ENCODE measurements at places on chromosomes 5 and 9.
A peak's percentile ranks its signal among the peaks of the same experiment; 100 is the strongest.

- no peak for DNase-seq
Observed at GRCh38 chr9:83772860-83773259, 44.7 kb downstream of the GKAP1 start.

- DNase-seq, result no peak
Observed at GRCh38 chr9:134539586-134540194, 101.9 kb upstream of the COL5A1 start.

DNA sequence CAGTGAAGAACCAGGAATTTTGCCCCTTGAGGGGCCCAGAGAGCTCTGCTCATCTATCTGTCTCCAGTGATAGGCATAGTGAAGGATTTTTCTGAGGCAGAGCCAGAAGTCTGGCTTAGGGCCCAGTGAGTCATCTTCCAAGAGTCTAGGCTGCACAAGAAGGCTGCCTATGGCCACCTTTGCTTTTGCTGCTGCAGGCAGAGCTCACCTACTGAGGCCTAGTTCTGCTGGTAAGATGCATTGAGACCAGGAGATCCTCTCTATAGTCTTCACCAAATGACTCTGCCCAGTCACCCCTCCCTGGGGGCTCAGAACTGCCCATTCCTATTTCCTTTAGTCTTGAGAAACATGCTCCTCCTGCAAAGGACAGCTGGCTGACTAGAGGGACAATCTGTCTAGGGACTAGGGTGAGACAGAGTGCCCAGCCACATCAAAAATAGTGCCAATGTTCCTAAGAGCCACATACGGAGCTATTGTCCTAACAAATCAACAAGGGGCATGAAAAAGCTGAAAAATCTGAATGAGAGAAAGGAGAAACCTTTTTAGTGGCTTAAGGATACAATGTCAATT lies 40.3 kb upstream of the CDKN2AIPNL start:
- DNase-seq, result peak; percentile 82

DNA sequence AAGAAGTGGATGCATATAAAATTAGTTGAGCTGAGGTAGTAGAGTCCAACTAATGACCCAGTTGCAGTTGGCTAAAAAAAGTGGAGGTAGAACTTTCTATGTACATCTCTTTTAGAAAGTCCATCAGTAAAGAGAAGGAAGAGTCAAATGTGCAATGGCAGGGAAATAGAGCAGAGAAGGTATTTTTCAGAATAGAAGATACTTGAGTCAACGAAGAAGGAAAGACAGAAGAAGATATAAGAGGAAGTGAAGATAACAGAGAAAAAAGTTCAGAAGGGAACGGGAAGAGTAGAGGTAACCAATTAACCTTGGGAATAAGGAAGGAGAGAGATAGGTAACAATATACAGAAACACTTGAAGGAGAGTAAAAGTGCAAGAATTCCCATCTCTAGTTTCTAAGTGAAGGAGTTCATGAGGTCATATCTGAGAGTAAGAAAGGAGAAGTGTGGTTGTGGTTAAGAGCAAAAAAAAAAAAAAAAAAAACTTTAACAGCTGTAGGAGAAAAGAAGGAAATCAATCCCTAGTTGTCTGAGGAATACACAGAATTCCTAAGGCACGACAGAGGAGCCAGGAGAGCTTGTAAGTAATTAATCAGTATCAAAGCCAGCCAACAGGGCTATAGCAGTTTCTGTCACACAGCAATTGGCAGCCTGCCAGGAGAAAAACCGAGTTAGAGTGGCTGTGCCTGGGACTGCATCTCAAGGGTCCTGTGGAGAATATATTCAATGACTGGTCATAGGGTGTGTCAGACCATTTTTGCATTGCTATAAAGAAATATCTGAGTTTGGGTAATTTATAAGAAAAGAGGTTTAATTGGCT lies 61.0 kb downstream of the ARL15 start:
- DNase-seq, result peak; percentile 13

DNA sequence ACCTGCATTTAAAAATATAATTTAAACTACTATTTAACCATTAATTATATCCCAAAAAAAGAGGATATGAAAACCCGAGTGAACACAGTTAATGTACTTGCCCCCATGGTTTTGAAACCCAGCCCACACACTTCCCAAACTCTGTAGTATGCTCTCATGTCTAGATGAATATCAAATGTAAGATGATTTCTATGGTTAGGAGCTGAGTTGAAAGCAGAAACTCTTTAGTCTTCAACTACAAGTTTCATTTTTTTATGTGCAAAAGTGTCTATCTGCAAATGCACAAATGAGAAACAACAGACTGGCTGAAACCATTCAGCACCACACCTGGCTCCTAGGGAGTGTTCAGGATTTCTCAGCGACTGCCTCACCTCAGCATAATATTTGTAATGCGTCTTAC lies 183.3 kb downstream of the SEMA5A start:
- DNase-seq, result no peak

Data from G401 (cell line).